A673 (cell line): ENCODE measurements at places on chromosomes 3 and 15. TPM values are rescaled to one million over a fixed set of nuclear protein-coding genes. Genes with fewer than 3 reads are reported as not detected.

GRCh38 chr3:127822041-127822681 is at the start of gene MGLL:
Gene MGLL (minus strand): TSS chr3:127822515. CDS start chr3:127822318, 197 bp downstream.
- H3K27ac ChIP-seq = no peak within 1 kb of the TSS
- DNase-seq = no peak
- peaks cover 27% of the 10 kb centered on the region for H3K27me3 ChIP-seq
- peaks cover 15% of the 10 kb centered on the region for H3K4me1 ChIP-seq
- no peaks in the 10 kb centered on the region for H3K36me3 ChIP-seq

DNA sequence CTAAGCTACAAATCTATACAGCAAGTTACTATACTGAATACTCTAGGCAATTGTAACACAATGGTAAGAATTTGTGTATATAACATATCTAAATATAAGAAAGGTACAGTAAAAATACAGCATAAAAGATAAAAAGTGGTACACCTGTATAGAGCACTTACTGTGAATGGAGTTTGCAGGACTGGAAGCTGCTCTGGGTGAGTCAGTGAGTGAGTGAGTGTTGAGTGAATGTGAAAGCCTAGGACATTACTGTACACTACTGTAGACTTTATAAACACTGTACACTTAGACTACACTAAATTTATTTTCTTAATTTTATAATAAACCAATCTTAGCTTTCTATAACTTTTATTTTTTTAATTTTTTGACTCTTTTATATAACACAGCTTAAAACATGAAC is 123.1 kb downstream of the ZMAT3 start:
- H3K27me3 ChIP-seq = no peaks in the 10 kb centered on the region
- no peak overlapping the region for H3K4me3 ChIP-seq
- no peaks in the 10 kb centered on the region for H3K4me1 ChIP-seq
- DNase-seq = no peak
- no peaks in the 10 kb centered on the region for H3K36me3 ChIP-seq
- no peak overlapping the region for H3K27ac ChIP-seq

- no peaks in the 10 kb centered on the region for H3K36me3 ChIP-seq
- H3K4me1 ChIP-seq = no peaks in the 10 kb centered on the region
- H3K27ac ChIP-seq = no peak overlapping the region
- H3K27me3 ChIP-seq = no peaks in the 10 kb centered on the region
- H3K4me3 ChIP-seq = no peak overlapping the region
These were observed 47.1 kb upstream of the CADPS start for GRCh38 chr3:62922326-62922725.

- DNase-seq = no peak
- no peaks in the 10 kb centered on the region for H3K4me1 ChIP-seq
- H3K27ac ChIP-seq = no peak overlapping the region
- no peaks in the 10 kb centered on the region for H3K27me3 ChIP-seq
These were observed 32.8 kb upstream of the ST3GAL6 start for GRCh38 chr3:98730338-98730737.

DNA sequence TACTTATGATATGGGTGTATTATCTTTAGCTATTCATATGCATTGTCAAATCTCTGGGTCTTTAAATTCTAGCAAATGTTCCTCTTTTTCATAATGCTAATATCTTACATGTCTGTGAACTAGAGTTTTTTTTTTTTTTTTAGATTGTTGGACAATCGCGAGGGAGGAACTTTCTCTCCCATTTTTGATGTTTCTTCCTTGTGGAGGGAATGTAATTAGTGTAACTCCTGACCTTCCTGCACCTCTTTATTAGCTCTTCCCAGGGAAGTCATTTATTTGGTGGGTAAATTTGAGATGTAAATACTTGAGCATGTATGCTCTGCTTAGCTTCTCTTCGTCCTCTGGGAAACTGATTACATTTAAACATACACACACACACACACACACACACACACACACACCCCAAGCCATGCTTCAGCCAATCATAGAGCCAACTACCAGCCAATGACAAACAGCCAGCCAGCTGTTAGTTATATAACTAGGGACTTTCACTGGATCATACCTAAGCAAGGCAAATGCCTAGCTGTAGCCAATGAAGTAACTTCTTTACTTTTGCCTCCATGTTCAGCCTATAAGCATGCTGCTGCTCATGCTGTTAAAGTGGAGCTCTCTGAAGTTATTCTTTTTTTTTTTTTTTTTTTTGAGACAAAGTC is 8.3 kb upstream of the USP8 start:
- no peak overlapping the region for H3K27ac ChIP-seq
- H3K4me1 ChIP-seq = peaks cover 6% of the 10 kb centered on the region
- no peaks in the 10 kb centered on the region for H3K27me3 ChIP-seq
- no peak overlapping the region for H3K4me3 ChIP-seq
- DNase-seq = peak; percentile 38

The SH3BP5 gene
- 20.3 and 22.5 TPM in 2 replicates for total RNA-seq

- H3K4me1 ChIP-seq = peaks cover 22% of the 10 kb centered on the region
- no peaks in the 10 kb centered on the region for H3K27me3 ChIP-seq
- H3K4me3 ChIP-seq = no peak overlapping the region
- no peak for DNase-seq
These were observed 337.4 kb upstream of the C2CD4B start for GRCh38 chr15:62502451-62502850.

DNA sequence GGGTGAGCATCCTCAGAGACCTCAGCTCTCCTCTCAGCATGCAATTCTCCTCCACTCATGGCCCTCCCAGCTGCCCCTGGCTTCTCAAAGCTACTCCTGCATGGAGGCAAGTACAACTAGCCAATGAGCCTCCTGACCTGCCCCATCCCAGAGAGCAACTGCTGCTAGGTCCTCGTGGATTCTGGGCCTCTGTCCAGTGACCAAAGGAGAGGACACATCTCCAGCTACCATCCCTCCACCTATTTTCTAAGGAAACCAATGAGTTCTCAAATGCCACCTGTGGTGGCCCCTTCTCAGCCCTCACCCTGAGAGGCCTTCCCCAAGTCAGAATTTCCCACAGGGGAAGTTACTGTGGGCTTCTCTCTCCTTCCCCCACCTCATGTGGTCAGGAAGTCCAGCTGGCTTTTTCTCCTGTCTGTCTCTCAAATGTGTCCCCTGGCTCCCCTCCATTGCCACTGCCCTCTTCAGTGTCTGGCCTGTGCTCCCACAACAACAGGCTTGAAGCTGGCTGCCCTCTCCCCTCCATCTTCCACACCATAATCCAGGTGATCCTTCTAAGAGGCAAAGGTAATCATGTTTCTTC is 43.0 kb downstream of the LIPC start:
- H3K36me3 ChIP-seq = no peaks in the 10 kb centered on the region
- H3K27me3 ChIP-seq = no peaks in the 10 kb centered on the region
- H3K4me3 ChIP-seq = no peak overlapping the region
- H3K4me1 ChIP-seq = peaks cover 76% of the 10 kb centered on the region
- DNase-seq = no peak

The PLA2G4D gene
- total RNA-seq = not detected in 2 replicates

DNA sequence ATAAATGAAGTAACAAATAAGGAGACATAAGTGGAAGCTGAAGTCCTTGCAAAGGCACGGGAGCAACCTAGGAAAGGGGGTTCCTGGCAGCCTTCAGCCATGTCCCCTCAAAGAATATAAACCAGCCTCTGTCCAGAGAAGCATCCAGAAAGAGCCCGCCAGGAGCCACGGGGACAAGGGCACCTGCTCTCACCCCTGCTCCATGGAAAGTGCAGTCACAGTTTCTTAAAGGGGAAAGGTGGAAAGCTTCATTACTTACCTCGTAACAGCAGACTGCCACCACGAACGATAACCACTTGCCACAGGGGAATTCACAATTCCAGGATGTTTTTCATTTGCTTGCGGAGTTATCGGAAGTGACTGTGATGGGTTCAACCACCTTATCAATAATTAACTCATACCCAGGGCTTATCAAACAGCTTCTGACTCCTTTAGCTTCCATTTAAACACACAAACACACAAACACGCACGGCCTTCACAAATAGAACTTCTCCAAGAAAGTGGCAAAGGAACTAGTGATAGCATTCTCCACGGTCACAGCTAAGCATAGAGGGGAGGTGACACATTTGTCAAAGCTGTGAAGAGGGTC is 134.2 kb upstream of the IGF1R start:
- H3K4me1 ChIP-seq = no peaks in the 10 kb centered on the region
- DNase-seq = no peak
- no peak overlapping the region for H3K27ac ChIP-seq
- H3K36me3 ChIP-seq = no peaks in the 10 kb centered on the region

GRCh38 chr15:79349525-79349924 is 38.6 kb downstream of the TMED3 start:
- no peak for DNase-seq
- no peak overlapping the region for H3K4me3 ChIP-seq
- H3K4me1 ChIP-seq = no peaks in the 10 kb centered on the region
- H3K36me3 ChIP-seq = no peaks in the 10 kb centered on the region

The GAP43 gene
- 31.6 and 42.0 TPM in 2 replicates for total RNA-seq

GRCh38 chr3:187296911-187297310 is 5.4 kb upstream of the MASP1 start:
- no peak overlapping the region for H3K27ac ChIP-seq
- no peaks in the 10 kb centered on the region for H3K36me3 ChIP-seq
- no peak overlapping the region for H3K4me3 ChIP-seq

GRCh38 chr3:3648988-3649679 is 150.1 kb upstream of the LRRN1 start:
- no peak for DNase-seq
- no peaks in the 10 kb centered on the region for H3K27me3 ChIP-seq
- no peaks in the 10 kb centered on the region for H3K36me3 ChIP-seq
- no peak overlapping the region for H3K27ac ChIP-seq

DNA sequence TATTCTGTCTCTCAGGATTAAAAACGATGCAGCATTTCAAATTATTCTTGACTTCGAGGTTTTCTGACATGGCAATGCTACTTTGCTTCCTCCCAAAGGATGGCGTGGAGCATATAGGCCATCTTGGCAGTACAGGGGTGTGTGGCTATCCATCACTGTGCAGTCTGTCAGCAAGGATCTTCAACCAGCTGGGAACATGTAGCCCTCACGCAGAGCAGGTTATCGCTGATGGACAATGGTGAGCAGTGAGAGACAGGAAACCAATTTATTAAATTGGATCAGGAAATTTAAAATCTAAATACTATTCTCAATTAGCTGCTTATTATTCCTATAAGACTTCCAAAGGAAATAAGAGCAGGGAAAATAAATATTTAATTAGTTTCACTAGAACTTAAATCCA is 615.3 kb downstream of the OTOL1 start:
- H3K36me3 ChIP-seq = no peaks in the 10 kb centered on the region
- no peak overlapping the region for H3K4me3 ChIP-seq
- peak; percentile 91 for DNase-seq
- H3K4me1 ChIP-seq = peaks cover 40% of the 10 kb centered on the region

DNA sequence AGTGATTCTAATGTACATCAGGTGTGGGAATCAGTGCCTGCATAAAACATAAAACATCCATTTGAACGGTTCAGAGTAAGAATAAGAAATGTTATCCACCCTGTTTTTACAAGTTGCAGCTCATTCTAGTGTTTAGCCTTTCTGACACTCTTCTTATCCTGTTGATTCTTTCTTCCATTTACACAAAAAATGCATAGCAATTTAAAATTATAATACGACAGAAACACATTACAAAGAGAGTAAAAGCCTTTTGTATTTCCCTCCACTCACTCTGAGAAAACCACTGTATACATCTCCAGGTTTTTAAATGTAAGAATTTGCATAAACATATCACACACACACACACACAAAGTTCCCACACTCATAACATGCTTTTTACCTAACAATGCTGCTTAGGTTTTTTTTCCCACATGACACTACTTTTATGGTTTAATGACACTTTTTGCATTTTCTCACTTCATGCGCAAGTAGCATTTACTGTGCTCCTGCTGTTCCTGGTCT is 199.8 kb downstream of the CNTN6 start:
- no peak for DNase-seq
- no peak overlapping the region for H3K4me3 ChIP-seq
- no peaks in the 10 kb centered on the region for H3K4me1 ChIP-seq
- H3K27ac ChIP-seq = no peak overlapping the region

The BOC gene
- 1.2 and 1.7 TPM in 2 replicates for total RNA-seq

DNA sequence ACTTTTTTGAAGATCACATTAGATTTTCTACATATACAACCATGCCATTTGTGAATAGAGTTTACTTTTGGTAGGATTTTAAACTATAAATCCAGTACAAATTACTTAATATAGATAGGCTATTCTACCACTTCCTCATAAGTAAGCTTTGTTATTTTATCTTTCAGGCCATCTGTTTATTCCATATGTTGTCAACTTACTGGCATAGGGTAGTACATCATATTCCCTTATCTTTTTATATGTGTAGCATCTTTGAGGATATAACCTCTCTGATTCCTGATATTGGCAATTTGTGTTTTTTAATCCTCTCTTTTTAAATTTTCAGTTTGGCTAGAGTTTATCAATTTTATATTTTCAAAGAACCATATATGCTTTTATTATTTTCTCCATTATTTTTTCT is 515.4 kb downstream of the DIPK2A start:
- peaks cover 32% of the 10 kb centered on the region for H3K4me1 ChIP-seq
- no peak overlapping the region for H3K4me3 ChIP-seq
- peaks cover 3% of the 10 kb centered on the region for H3K36me3 ChIP-seq
- H3K27me3 ChIP-seq = no peaks in the 10 kb centered on the region

The CHRD gene
- 0.06 and 0.57 TPM in 2 replicates for total RNA-seq

The PAQR5 gene
- 16.0 and 19.1 TPM in 2 replicates for total RNA-seq

- H3K27ac ChIP-seq = no peak overlapping the region
- no peaks in the 10 kb centered on the region for H3K36me3 ChIP-seq
- no peaks in the 10 kb centered on the region for H3K27me3 ChIP-seq
- no peak overlapping the region for H3K4me3 ChIP-seq
- H3K4me1 ChIP-seq = no peaks in the 10 kb centered on the region
These were observed 208.4 kb upstream of the TRIM42 start for GRCh38 chr3:140469491-140469890.

The ZNF860 gene
- total RNA-seq = not detected in 2 replicates

The TGM4 gene
- 0.09 TPM in 1 of 2 replicates, not detected in the other for total RNA-seq

- no peak overlapping the region for H3K4me3 ChIP-seq
- no peaks in the 10 kb centered on the region for H3K27me3 ChIP-seq
- H3K27ac ChIP-seq = no peak overlapping the region
- DNase-seq = peak; percentile 40
These were observed 111.7 kb downstream of the NUP210 start for GRCh38 chr3:13308380-13308801.

- H3K27ac ChIP-seq = no peak overlapping the region
- no peaks in the 10 kb centered on the region for H3K27me3 ChIP-seq
- H3K4me1 ChIP-seq = no peaks in the 10 kb centered on the region
- H3K36me3 ChIP-seq = no peaks in the 10 kb centered on the region
These were observed 48.5 kb downstream of the ITGA11 start for GRCh38 chr15:68383161-68384074.
